Activated naive CD8-positive, alpha-beta T cell treated with anti-CD3 and anti-CD28 coated beads, Interleukin-2, amount 50 U/mL, for 24 hours (primary cell): ENCODE measurements at places on chromosomes 4 and X.

DNA sequence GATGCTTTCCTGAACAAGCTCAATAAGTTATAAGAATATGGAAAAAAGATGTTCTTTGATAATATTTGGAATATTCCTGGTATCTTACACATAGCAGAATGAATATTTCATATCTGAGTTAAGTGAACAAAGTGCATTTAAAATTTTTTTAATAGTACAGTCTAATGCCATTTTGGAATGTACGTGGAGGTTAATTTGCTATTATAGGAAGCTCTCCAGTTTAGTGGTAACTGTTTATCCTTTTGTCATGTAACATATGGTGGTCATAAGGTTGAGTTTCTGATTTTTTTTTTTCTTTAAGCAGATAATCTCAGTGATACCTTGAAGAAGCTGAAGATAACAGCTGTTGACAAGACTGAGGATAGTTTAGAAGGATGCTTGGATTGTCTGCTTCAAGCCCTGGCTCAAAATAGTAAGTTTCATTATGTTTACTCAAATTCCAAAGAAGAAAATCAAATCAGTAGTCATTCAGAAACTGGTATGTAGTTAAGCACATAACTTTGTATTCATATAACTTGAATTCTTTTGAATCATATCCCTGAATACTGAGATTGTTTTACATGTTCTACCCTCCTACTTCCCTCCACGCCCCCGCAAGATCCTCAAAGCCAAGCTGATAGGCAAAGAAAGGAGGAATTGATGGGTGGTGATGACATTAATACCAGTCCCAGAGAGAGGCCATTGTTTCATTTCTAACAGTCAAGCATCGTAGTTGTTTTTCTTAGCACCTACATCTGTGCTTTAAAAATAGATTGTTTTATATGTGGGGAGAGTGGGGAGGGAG is 32.1 kb downstream of the RAP1GDS1 start:
- no peak for DNase-seq

DNA sequence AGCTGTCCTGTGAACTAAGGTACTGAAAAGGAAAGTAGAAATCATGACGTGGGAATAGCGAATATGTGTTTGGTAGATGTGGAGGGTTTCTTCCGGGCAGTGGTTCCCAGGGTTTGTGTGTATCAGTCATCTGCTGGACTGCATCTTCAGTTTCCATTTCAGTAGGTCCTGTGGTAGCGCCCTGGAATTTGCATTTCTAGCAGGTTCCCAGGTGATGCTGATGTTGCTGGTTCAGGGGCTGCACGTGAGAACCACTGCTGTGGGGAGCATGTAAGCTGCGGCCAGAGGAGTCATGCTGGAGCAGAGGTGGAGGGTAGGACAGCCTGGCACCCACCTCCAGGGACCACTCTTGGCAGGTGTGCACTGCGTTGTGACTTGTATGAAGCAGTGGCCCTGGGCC is 47.1 kb downstream of the ARHGAP10 start:
- DNase-seq = no peak

GRCh38 chr4:98565681-98566301 is 92.6 kb downstream of the TSPAN5 start:
- DNase-seq = no peak

GRCh38 chrX:148659481-148659880 is 159.1 kb downstream of the AFF2 start:
- DNase-seq = no peak

GRCh38 chr4:2469192-2469984 is 482 bp downstream of the RNF4 start:
- peak; percentile 81 for DNase-seq

DNA sequence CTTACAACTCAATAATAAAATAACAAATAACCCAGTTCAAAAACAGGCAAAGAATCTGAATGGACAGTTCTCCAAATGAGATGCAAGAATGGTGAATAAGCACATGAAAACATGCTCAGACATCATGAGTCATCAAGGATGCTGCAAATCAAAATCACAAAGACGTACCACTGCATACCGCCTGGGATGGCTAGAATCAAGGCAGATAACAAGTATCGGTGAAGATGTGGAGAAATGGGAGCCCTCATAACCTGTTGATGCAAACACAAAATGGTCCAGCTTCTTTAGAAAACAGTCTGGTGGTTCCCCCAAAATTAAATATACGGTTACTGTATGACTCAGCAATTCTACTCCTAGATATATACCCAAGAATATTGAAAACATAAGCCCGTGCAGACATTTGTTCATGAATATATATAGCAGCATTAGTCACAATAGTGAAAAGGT is 32.5 kb downstream of the AKAP4 start:
- DNase-seq = no peak

GRCh38 chrX:4909348-4909747 is 1195.9 kb upstream of the PRKX start:
- DNase-seq = no peak

DNA sequence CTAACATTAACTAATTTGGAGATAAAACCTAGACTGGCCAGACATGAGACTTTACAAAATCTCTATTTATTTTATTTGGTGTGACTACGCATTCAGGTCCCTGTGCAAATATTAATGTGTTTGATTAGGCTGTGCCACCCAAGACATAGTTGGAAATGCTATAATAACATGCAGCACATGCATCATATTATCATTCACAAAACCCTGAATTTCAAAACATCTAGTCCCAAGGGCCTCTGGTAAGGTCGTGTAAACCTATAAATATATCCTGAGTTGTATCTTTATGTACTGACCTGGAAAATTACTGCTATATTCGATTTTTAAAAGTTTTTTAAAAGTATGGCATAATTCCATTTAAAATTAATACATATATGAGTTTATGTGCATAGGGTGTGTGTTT is 47.1 kb upstream of the FAT4 start:
- no peak for DNase-seq

GRCh38 chr4:6641164-6641970 is 882 bp downstream of the MRFAP1 start:
- DNase-seq = peak; percentile 40

DNA sequence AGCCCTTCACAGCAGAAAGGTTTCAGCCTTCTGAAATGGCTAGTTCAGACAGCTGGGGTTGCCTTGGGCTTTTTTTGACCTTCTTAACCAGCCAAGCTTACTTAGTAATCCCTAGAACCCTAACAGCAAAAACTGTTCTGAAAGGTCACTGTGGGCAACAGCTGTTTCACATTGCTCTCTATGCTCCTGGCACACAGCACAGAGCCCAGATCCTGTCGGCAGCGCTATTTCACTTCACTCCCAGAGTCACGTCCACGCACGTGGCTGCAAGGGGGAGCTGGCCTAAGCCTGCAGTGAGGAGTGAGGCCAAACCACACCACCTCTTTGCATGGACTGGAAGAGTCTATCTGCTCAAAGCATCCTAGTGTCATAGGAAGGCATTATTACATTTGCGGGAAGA is 32.0 kb upstream of the STS start:
- no peak for DNase-seq

DNA sequence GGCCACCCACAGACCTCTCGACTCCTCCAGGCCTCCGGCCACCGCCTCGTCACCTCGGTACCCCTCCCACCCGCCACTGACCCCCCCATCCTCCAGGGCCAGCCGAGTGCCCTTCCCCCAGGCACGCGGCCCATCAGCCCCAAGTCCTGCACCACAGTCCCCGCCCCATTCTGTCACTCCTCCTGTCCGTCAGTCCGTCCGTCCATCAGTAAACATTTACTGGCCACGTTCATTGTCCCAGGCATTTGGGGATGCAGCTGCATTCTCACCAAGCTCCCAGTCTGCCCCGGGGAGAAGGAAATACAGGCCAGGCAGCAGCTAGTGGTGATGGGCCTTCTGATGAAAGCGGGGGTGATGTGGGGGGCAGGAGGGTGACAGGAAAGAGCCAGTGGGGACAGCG is 35.3 kb upstream of the FGFR3 start:
- no peak for DNase-seq

GRCh38 chrX:15755091-15755490 is 17.0 kb downstream of the CA5B start:
- no peak for DNase-seq

GRCh38 chr4:172986114-172986513 is 182.5 kb upstream of the GALNT7 start:
- no peak for DNase-seq

- no peak for DNase-seq
These were observed 19.7 kb downstream of the ZFP42 start for GRCh38 chr4:188015025-188015940.

- no peak for DNase-seq
These were observed 92.0 kb downstream of the FNIP2 start for GRCh38 chr4:158860856-158861255.

- no peak for DNase-seq
These were observed 39.1 kb upstream of the BMP2K start for GRCh38 chr4:78737035-78737434.

DNA sequence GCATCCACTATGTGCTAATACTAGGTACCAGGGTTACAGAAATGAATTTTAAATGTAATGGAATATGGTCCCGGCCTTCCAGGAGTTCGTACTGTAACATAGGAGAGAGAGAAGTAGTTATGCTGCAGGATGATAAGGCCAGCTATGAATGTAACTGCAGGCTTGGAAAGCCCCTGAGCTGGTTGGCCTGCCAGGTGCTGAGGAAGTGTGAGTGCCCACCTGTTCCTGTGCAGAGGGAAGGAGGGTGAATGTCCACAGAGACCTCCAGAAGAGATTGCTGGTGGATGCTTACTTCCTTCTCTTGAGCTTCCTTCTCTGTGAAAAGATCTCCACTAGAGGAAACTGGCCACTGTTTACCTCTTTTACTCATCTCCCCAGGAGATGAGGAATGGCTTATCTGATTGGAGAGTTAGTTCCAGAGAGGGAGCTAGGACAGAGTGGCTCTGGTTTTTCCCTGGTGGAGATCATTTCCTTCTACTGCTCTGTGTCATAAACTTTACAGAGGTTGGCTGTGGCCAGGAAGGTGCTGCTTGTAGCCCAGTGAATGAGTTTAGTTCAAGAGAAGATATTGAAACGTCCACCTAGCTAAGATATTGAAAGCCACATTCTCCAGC is 114.0 kb upstream of the LNX1 start:
- DNase-seq = no peak
